ENCODE measurements at places on chromosomes 7 and 10. TPM values are rescaled to one million over a fixed set of nuclear protein-coding genes. Genes with fewer than 3 reads are reported as not detected.

GRCh38 chr10:51092402-51092801 lies 18.1 kb downstream of the PRKG1 start:
- H3K36me3 ChIP-seq: no peaks in the 10 kb centered on the region
- H3K4me3 ChIP-seq: no peak overlapping the region
- no peak overlapping the region for H3K27ac ChIP-seq
- H3K4me1 ChIP-seq: peaks cover 3% of the 10 kb centered on the region
- no peaks in the 10 kb centered on the region for H3K27me3 ChIP-seq

DNA2 gene
- total RNA-seq: 9.0 TPM

GPR26 gene
- total RNA-seq: not detected

DNA sequence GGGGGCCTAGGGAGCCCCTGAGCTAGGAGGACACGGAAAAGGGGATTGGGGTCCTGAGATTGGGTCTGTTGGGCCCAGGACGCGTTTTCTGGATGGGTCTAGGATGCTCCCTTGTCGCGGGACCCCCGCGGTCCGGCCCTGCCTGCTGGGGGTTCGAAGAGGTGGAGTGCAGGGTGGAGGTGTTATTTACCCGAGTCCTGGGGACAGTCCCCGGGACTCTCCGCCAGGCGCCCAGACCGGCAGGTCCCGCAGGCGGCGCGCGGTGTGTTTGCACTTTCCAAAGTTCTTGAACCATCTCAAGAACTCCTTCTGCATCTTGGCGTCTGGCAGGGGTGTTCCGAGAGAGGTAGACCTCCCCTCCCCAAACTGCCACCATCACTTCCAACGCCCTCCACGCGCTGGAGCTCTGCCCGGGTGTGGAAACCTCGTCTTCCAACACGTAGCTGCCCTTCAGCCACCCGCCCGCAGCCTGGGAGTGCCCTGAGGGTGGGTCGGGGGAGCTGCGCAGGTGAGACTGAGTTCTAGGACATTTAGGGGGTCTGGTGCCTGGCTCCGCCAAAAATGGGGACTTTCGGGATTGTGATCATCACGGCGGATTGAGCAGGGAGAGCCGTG lies 569 bp downstream of the CAV1 start:
- peak overlapping the region; percentile 69 for H3K4me3 ChIP-seq
- DNase-seq: peak; percentile 46
- peaks cover 24% of the 10 kb centered on the region for H3K27me3 ChIP-seq
- H3K4me1 ChIP-seq: peaks cover 22% of the 10 kb centered on the region
- H3K27ac ChIP-seq: peak overlapping the region; percentile 86

HPS6 gene
- 10.1 TPM for total RNA-seq

CRHR2 gene
- 0.40 TPM for total RNA-seq

DNA sequence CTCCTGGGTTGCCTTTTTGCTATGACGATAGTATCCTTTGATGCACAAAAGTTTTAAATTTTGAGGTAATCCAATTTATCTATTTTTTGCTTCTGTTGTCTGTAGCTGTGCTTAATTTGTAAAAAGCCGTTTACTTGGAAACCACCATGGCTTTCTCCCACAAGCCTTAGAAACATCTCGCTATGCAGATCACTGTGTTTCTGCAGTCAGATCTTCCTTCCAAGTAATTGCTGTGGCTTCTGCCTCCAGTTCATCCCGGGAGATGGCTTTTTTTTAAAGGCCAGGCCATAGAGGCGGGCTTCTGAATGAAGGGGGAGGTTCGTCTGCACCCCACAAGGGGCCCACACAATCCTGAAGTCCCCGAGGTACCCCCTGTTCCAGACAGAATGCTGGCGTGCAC lies 48.3 kb upstream of the OCM2 start:
- no peak overlapping the region for H3K4me3 ChIP-seq
- H3K27me3 ChIP-seq: peaks cover 6% of the 10 kb centered on the region
- DNase-seq: peak; percentile 52
- H3K36me3 ChIP-seq: no peaks in the 10 kb centered on the region

GRCh38 chr7:1566687-1567048 lies 3.2 kb downstream of the PSMG3 start:
- DNase-seq: no peak
- no peaks in the 10 kb centered on the region for H3K27me3 ChIP-seq
- H3K4me3 ChIP-seq: no peak overlapping the region
- no peak overlapping the region for H3K27ac ChIP-seq
- peaks cover 54% of the 10 kb centered on the region for H3K4me1 ChIP-seq

DNA sequence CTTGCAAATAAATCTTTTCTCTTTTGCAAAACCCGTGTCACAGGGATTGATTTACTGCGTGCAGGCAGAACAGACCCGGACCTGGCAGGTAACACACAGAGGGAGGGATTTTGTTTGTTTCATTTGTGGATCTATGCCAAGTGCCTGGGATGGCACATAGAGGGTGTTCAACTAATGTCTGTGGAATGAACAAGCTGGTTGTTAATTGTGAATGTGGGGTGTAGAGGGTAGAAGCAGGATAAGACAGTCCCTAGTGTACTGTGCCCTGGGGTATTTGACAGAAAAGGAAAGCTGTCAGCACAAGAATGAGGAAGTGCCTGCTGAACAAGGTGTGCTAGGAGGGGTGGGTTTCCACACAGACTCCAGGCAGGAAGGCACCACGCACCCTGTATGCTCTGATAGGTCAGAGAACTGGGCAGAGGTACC lies 331.8 kb downstream of the CALN1 start:
- no peak for DNase-seq
- no peak overlapping the region for H3K4me3 ChIP-seq
- H3K4me1 ChIP-seq: no peaks in the 10 kb centered on the region
- H3K36me3 ChIP-seq: no peaks in the 10 kb centered on the region
- H3K27me3 ChIP-seq: no peaks in the 10 kb centered on the region

PILRA gene
- total RNA-seq: 1.3 TPM

- no peak overlapping the region for H3K27ac ChIP-seq
- peak overlapping the region; percentile 24 for H3K4me3 ChIP-seq
- peaks cover 24% of the 10 kb centered on the region for H3K27me3 ChIP-seq
- H3K4me1 ChIP-seq: peaks cover 6% of the 10 kb centered on the region
Observed at GRCh38 chr10:114767101-114767985, 54.2 kb upstream of the FHIP2A start.

DNA sequence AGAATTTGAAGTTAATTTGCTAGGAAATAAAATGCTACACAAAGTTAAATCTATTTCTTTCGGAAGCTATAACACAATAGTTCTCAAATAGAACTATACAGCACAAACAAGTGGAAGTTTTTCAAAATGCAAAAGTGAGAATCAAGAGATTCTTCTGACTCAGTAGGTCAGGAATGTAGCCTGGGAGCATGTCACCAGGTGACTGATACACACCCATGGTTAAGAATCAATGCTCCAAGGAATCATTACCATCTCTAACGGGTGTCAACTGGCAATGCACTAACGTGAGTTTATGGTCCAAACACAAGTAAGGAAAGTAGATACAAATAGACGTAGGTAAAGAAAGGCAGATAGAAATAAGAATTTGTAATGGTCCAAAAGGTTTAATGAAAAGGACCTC lies 170.5 kb downstream of the SRPK2 start:
- no peaks in the 10 kb centered on the region for H3K27me3 ChIP-seq
- no peaks in the 10 kb centered on the region for H3K36me3 ChIP-seq
- H3K27ac ChIP-seq: no peak overlapping the region
- no peak overlapping the region for H3K4me3 ChIP-seq

DNA sequence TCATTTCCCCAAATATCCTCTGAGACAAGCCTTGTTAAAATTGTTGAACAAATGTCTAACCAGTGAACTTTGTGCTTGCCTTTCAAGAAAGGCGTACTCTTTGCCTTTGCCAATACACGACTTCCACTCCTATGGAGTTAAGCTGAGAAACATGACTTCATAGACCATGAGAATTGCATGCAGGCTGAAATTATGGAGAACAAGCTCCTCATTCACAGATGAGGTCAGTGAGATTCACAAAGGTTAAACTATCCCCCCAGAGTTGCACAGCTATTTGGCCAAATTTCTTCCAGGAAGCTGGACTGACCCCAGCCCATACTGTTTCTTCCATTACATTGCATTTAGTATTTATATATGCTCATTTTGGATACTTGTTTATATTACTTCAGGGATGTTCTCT lies 221.4 kb upstream of the SEMA3C start:
- DNase-seq: peak; percentile 98
- no peak overlapping the region for H3K4me3 ChIP-seq

GRB10 gene
- 13.0 TPM for total RNA-seq

DNA sequence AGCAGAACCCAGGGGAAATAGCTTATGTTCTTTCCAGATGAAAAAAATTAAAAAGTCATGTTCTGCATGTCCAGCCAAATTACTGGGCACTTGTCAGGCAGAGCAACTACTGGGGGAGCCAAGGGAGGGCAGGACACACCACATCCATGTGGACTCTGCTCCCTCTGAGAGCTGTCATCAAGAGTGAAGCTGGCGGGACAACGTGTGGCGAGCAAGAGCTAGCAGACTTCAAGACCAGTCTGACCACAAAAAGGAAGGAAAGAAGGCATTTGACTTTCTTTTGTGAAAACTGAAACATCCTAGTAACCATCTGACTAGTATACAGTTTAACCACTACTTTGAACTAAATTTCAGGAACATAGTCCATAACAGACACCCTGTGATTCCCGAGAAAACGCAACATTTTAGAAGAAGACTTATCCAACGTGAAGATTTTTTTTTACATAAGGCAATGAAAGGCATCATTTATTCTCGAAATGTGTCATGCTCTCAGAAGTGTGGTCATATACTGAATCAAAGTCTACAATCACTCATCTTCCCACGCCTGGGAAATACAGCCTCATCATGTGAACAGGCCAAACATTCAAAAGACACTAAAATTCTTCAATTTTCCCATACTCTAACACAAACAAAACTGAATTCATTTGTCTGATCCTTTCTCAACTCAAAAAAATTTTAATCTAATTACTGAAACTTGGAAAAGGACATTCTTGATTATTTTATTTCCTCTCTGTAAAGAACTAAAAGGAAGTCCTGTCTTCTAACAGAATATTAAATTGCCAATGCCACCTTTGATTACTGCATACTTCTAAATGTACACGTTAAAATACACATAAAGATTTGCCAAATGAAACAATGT lies 15.5 kb downstream of the CYTH3 start:
- H3K4me1 ChIP-seq: peaks cover 37% of the 10 kb centered on the region
- H3K36me3 ChIP-seq: no peaks in the 10 kb centered on the region
- peak; percentile 78 for DNase-seq
- no peak overlapping the region for H3K4me3 ChIP-seq
- H3K27me3 ChIP-seq: no peaks in the 10 kb centered on the region

WDR86 gene
- total RNA-seq: 3.4 TPM

IDI2 gene
- not detected for total RNA-seq

SYT15 gene
- 1.1 TPM for total RNA-seq

DNA sequence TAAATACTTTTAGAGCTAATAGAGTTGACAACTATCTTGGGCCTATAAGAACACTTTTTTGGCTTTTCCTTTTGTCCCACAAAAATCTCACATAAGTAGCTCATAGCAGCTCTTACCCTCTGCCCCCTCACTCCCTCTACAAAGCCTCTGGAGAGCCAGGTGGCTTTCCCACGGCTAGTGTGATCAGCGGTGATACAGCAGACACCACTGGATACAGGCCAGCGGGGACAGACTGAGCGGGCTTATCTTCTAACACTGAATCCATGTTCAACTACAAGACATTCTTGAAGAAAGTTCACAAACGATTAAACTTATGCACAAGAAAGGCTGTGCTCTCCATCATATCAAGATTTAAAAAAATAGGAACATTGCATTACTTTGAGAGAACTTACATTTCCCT lies 377.2 kb downstream of the PARD3 start:
- DNase-seq: no peak
- H3K4me3 ChIP-seq: no peak overlapping the region
- no peak overlapping the region for H3K27ac ChIP-seq

GPER1 gene
- 9.6 TPM for total RNA-seq

HABP2 gene
- total RNA-seq: 0.04 TPM

GRCh38 chr10:34649385-34649784 lies 165.7 kb downstream of the PARD3 start:
- no peak for DNase-seq
- no peak overlapping the region for H3K27ac ChIP-seq
- peaks cover 5% of the 10 kb centered on the region for H3K4me1 ChIP-seq
- H3K36me3 ChIP-seq: no peaks in the 10 kb centered on the region
- H3K4me3 ChIP-seq: no peak overlapping the region

GRCh38 chr10:44831581-44831980 lies 79.6 kb upstream of the TMEM72 start:
- H3K36me3 ChIP-seq: no peaks in the 10 kb centered on the region
- H3K4me3 ChIP-seq: no peak overlapping the region
- peaks cover 23% of the 10 kb centered on the region for H3K4me1 ChIP-seq
- H3K27me3 ChIP-seq: no peaks in the 10 kb centered on the region
- no peak overlapping the region for H3K27ac ChIP-seq
- DNase-seq: no peak

SLC39A12 gene
- 0.04 TPM for total RNA-seq
